ENCODE measurements at places on chromosomes 12 and 14.

- no peak for DNase-seq
Measured at GRCh38 chr12:54040648-54041047, 7.8 kb downstream of the HOXC5 start.

DNA sequence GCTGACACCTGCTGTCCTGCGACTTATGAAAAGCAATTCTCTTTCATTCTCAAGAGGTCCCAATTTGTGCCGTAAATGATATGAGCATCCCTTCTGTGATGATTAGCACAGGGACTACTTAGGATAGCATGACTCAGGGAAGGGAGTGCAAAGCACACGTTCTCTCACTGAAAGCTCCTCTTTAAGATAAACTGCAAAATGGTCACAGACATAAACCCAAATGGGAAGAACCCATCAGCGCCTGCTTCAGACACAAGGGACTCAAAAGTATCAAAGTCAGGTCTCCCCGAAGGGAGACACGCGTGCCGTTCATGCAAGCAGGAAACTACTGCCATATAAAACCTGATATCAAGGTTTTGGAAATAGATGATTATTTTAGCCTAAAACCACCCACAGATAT is 33.9 kb upstream of the PIWIL1 start:
- no peak for DNase-seq

- DNase-seq: no peak
Measured at GRCh38 chr12:126384026-126384564, 1318.9 kb downstream of the AACS start.

- no peak for DNase-seq
Measured at GRCh38 chr12:20410734-20411133, 42.4 kb downstream of the PDE3A start.

DNA sequence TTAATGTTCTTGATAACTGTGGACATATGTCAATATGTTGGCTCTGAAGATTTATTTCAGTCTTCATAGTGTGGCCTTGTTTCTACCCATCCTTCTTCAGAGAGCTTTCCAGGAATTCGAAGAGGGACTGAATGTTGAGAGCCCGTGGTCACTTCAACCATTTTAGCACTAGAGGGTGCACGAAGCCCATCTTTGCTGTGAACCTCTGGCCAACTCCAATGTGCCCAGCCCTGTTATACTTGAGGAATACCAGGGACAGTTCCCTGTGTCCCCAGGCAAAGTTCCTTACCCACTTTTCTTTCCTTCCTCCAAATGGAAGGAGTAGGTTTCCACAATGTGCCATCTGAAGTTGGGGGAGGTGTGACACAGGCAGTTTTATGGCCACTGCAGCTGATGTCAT is 603.5 kb downstream of the RPL10L start:
- DNase-seq: no peak

DNA sequence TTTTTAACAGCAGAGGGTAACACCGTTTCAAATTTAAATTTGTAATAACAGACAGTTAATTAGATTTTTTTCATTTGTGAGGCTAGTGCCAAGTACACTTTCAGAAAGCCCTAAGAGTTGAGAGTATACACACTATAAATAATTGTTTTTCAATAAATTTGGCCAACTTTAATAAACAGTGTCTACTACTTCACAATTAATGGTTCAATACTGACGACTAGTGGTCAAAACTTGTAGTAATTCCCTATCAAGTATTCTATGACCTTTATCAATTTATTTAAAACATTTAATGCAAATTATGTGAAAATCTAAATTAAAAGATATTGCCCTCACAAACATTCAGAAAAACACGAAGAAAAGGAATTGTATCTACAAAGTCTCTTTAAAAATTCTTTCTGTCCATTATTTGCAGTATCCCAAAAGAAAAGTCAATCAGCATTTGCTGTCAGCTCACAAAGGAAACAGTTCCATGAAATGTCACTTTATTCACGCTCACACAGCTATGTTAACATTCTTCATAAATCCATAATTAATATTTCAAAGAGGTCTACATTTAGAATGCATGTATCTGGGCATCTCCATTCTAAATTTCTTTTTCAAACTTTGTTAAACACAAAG is 91.2 kb downstream of the CEP128 start:
- DNase-seq: no peak

GRCh38 chr12:57460468-57460784 is 841 bp downstream of the GLI1 start:
- peak; percentile 23 for DNase-seq

GRCh38 chr12:118145798-118146156 is 9.9 kb downstream of the PEBP1 start:
- no peak for DNase-seq

GRCh38 chr14:56902385-56902784 is 92.1 kb upstream of the OTX2 start:
- DNase-seq: no peak

DNA sequence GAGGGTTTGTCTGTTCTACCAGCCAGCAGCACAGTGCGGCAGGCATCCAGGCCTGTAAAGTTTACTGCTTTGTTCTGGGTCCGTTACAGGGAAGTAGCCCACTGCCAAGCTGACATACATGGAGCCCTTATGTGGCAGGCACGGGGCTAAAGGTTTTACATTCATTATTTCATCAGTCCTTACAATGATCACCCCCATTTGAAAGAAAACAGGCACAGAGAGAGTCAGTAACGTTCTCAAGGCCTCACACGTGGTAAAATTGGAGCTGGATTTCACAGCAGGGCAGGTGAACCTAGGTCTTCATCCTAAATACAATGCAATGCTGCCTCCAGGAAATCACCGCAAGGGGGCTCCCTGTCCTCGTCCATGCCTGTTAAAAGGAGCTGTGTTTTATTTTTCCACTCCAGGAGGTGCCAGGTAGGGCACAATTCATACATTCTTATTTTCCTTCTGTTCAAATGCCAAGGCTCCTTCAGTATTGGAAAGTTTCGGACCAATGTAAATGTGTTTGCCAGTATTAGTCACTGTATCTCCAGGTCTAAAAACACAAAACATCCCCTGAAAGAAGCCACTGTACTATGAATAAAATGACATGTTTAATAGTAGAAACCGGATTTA is 172.2 kb upstream of the GZMB start:
- DNase-seq: peak; percentile 14

DNA sequence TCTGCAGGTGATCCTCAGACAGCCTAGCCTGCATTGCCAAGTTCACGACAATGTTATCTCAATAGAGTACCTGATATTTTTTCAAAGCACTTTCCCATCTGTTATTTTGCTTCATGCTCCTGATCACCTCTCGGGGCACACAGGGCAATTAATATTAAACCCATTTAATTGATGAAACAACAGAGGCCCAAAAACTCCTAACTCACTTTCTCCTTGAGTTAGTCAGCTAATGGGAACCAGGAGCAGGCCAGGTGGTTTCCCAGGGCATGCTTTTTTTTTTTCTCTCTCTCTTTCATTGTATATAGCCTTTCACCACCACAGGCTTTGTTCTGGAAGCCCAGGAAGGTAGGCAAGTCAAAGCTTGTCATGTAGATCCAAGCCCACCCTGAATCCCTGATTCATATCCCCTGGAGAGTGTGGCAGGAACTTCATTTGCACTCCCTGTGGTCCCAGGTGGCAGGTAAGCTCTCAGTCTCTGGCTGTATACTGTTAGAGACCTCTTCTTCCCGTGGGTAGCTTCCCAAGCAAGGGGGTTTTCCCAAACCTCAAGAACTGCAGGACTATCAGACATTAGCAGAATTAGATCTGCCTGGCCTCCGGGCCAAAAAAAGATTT is 41.6 kb upstream of the MAP1LC3B2 start:
- no peak for DNase-seq

DNA sequence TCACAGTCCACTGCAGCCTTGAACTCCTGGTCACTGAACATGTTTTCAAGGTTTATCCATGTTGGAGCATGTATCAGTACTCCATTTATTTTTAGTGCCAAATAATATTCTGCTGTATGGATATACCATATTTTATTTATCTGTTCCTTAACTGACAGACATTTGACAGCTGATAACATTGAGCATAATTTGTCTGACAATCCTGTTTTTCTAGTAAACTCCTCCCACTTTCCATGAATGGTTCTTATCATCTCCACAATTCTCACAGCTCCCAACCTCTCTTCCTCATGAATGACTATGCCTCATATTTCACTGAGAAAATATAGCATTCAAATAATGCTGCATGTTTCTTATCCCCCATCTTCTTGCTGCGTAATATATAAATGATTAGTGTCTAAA is 33.3 kb downstream of the COCH start:
- DNase-seq: no peak

DNA sequence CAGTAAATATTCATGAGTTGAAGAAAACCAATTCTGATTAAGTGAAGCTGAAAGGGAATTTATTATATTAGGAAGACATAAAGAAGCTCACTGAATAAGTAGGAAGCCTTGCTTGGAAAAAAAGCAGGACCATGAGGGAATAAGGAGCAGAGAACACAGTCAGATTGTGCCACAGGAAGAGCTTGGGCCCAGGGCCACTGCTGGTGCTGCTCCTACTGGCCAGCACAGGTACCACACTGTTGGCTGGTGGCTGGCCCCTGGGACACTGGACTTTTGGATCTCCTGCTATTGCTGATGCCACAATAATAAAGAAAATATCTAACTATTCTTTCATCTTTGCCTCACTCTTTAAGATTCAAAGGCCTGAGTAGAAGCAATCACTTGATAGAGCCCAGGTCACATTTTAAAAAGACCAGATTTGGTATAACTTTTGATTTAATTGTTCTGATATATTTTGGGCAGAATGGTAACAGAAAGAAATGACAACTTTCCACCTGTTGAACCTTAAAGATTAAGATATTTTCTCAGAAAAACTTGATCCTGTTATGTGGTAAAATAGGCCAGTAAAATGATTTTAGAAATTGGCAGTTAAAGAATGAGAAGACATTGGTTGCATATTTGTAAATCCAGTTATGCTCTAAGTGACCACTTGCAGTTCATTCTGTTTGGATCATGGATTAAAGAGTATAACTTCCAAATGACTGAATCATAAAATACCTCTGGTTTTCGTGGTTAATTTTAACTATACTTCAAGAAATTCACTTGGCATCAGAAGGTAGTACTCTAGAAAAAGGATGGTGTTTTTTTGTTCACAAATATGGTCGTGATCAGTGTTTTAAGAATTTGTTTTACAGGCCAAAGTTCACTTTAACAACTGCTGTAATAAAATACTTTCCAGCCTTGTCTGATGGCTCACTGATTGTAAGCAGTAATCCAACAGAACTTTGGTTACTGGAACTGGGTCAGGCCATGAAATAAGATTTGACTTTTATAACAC is 68.3 kb downstream of the DERA start:
- peak; percentile 47 for DNase-seq

- no peak for DNase-seq
Measured at GRCh38 chr14:63992858-63993257, 140.1 kb downstream of the SYNE2 start.

GRCh38 chr12:126157575-126157966 is 1092.3 kb downstream of the AACS start:
- DNase-seq: no peak

GRCh38 chr14:20757965-20758364 is 10.2 kb upstream of the EDDM3B start:
- DNase-seq: no peak

GRCh38 chr12:68321140-68321539 is 11.0 kb downstream of the MDM1 start:
- no peak for DNase-seq

- DNase-seq: no peak
Measured at GRCh38 chr14:77311217-77311616, 9.5 kb downstream of the POMT2 start.

DNA sequence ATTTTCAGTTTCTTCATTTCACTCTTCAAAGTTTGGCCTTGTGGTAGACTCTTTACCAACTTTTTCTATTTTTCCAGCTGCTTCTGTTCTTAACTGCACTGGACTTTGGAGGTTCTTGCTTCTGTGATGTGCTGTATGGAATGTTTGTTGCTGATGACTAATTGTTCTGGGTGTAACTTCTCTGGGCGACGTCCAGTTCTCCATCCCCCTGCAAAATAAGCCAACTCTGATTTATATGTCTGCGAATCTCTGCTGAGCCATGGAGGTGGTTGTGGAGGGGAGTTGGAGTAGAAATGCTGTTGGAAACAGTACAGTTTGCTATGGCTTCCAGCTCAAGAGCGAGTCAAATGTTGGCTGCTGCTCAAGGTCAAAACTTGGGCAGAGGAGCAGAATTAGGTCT is 113.9 kb upstream of the DYRK2 start:
- DNase-seq: no peak

DNA sequence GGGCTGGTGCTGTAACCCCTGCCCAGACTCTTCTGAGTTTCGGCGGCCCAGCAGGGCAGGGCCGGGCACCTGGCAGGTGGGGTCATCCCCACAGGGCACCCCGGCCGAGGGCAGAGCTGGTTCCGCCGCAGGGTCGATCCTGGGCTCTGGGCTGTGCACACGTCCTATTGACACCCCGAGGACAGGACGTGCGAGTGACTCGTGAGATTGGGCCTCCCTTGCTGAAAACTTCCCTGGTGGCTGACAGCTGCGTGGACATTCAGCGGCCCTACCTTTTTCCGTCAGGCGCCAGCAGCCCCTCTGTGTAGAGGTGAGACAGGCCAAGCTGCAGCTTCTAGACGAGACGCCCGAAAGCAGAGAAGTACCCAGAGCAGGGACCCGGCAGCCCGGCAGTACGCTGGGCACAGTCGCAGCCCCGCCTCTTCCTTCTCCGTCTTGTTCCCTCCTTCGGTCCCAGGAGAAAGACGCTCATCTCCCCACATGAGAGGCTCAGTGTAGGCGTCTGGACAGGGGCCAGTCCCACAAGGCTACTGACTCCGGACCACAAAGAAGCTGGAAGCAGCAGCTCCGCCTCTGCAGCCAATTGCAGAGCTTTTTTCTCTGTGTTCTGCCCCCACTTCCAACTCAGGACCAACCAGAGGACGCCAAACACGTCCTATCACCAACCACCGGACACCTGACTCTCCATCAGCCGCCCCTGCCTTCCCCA is at the start of gene LRCOL1:
TSS of gene LRCOL1 (minus strand) at position 532 of the 709 bp plus-strand sequence. CDS start 4,331 bp downstream, outside the sequence.
- no peak for DNase-seq

DNA sequence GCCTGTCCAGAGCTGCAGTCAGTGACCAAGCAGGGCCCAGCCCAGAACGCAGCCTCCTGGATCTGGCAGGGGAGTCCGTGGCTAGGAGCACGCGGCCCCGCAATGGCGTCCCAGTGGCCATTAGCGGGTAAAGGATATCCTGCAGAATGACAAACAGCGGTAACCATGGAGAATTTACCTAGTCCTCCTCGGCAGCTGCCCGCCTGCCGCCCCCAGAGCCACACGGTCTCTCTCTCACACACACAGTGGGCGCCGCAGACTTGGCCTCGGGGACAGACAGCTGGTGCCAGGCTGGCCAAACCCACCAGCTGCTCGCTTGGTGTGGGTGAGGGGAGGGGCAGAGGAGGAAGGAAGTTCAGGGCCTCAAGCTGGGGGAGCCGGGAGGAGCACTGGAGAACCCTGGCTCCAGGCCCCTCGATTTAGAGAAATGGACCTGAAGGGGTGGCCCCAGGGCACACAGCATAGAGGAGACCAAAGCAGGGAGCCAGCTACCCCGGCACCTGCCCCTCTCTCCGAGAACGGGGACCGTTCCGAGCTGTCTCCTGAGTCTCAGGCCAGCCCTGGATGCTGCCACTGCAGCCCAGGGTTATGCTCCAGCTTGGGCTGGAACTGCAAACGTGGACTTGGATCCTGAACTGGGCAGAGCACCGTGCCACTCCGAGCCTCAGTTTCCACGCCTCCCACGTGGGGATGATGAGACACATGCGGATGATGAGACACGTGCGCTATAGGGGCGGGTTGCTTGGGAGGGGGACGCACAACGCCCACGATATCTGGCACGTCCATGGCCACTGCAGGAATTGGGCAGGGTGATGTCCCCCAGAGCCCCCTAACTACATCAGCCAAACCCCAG is 3.4 kb downstream of the CDK2AP1 start:
- no peak for DNase-seq

GRCh38 chr14:67806246-67806645 is 10.1 kb downstream of the ZFYVE26 start:
- DNase-seq: no peak

All from HuH-7.5 (cell line).